Heart right ventricle (tissue), 16 donors: ENCODE measurements at places on chromosomes 3 and 15. TPM values are rescaled to one million over a fixed set of nuclear protein-coding genes. Genes with fewer than 3 reads are reported as not detected.

Gene FRMD4B
- total RNA-seq: 14.3 TPM

Gene TMEM158
- 1.00 TPM for total RNA-seq

- peaks cover 13% of the 10 kb centered on the region for H3K4me1 ChIP-seq
- no peak overlapping the region for H3K4me3 ChIP-seq
- no peak overlapping the region for H3K27ac ChIP-seq
- no peak for DNase-seq
These were observed 48.0 kb upstream of the SLCO2A1 start for GRCh38 chr3:134077649-134078161.

Gene MYD88
- 4.2 TPM for total RNA-seq

Gene RBPMS2
- total RNA-seq: 196 TPM

Gene GPR156
- not detected for total RNA-seq

- DNase-seq: no peak
- no peaks in the 10 kb centered on the region for H3K27me3 ChIP-seq
- no peak overlapping the region for H3K4me3 ChIP-seq
- no peaks in the 10 kb centered on the region for H3K4me1 ChIP-seq
These were observed 218.4 kb upstream of the MLF1 start for GRCh38 chr3:158352551-158352950.

DNA sequence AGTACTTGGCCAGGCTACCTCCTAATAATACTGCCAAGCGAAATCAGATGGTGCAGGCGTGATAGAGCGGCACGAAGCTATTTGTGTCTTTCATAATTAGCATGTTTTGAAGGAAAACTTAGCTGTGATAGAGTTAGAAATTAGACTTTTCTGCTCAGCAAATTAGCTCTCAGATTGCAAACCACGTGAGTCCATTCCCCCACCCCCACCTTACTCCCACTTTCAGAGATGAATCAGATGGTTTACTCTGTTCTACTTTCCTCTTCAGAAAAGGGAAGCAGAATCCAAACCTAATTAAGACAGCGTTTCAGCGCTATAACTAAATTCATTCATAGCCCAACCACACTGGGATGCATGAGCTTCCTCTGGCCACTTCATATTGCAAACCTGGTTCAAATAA lies 214.6 kb downstream of the SLCO3A1 start:
- H3K4me1 ChIP-seq: peaks cover 58% of the 10 kb centered on the region
- H3K27ac ChIP-seq: no peak overlapping the region
- no peak for DNase-seq
- H3K4me3 ChIP-seq: no peak overlapping the region

- no peaks in the 10 kb centered on the region for H3K27me3 ChIP-seq
These were observed 549.7 kb upstream of the EPHA6 start for GRCh38 chr3:96264701-96265100.

- no peak overlapping the region for H3K27ac ChIP-seq
- H3K36me3 ChIP-seq: no peaks in the 10 kb centered on the region
- no peak overlapping the region for H3K4me3 ChIP-seq
- H3K4me1 ChIP-seq: peaks cover 10% of the 10 kb centered on the region
- no peaks in the 10 kb centered on the region for H3K27me3 ChIP-seq
- DNase-seq: no peak
These were observed 146.1 kb upstream of the TSC22D2 start for GRCh38 chr3:150261958-150262357.

- no peak overlapping the region for H3K4me3 ChIP-seq
- no peaks in the 10 kb centered on the region for H3K27me3 ChIP-seq
- no peaks in the 10 kb centered on the region for H3K36me3 ChIP-seq
- H3K4me1 ChIP-seq: no peaks in the 10 kb centered on the region
- DNase-seq: no peak
These were observed 54.3 kb upstream of the ADCY5 start for GRCh38 chr3:123503203-123503602.

Gene CDCP1
- 0.15 TPM for total RNA-seq

- no peak overlapping the region for H3K4me3 ChIP-seq
- no peak overlapping the region for H3K27ac ChIP-seq
- no peaks in the 10 kb centered on the region for H3K4me1 ChIP-seq
- DNase-seq: no peak
These were observed 68.1 kb upstream of the PFN2 start for GRCh38 chr3:150038830-150039229.

DNA sequence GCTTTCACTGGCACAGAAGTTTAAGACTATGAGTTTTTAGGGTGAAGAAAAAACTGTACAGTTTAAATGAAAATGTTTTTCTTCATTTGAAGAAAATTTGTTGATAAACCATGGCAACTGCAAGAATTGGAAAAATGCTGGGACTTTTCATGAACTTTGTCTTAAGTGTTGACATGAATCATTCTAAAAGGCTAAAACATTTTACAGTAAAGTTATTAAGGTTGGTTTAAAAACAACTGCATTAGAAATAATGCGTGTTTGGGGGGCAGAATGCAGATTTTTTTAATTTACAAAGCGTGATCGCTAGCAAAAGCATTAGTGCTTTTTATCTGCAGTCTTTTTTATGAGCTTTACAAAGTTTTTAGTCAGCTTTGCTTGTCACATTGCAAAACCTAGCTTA lies 601.9 kb upstream of the TGFBR2 start:
- no peaks in the 10 kb centered on the region for H3K27me3 ChIP-seq
- H3K27ac ChIP-seq: no peak overlapping the region
- H3K4me3 ChIP-seq: no peak overlapping the region
- no peak for DNase-seq

Gene ADGRG7
- not detected for total RNA-seq

Gene PCOLCE2
- total RNA-seq: 66.6 TPM

DNA sequence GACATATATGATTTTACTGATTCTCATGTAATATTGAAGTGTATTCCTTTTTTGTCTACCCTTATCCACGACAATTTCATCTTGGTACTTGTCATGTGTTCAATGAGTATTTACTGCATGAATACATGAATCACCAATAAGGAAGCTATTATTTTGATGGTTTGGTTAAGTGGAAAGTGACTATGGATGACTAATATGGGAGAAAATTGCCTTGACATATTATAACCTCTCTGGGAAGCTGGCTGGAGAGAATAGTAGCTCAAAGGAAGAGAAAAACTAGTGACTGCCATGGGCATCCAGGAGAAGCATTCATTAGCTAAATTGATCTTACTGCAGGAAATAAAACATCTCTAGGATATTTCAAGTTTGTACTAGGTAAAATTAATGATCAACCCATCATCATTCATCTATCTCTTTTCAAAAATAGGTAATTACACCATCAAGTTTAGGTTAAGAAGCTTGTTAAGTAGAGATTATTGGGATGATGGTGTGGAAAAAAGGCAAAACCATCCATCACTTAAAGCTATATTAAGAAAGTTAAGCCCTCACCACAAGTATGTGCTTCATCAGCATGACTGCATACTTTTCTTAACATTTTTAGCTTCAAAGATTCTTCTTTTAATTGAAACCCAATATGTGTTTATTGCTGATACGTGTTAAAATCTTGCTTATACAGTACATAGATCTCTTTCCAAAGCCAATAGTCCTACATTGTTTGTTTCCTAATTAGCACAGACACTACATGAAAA lies 455.2 kb upstream of the ARPP21 start:
- H3K27me3 ChIP-seq: no peaks in the 10 kb centered on the region
- no peaks in the 10 kb centered on the region for H3K36me3 ChIP-seq
- H3K4me3 ChIP-seq: no peak overlapping the region
- no peaks in the 10 kb centered on the region for H3K4me1 ChIP-seq

DNA sequence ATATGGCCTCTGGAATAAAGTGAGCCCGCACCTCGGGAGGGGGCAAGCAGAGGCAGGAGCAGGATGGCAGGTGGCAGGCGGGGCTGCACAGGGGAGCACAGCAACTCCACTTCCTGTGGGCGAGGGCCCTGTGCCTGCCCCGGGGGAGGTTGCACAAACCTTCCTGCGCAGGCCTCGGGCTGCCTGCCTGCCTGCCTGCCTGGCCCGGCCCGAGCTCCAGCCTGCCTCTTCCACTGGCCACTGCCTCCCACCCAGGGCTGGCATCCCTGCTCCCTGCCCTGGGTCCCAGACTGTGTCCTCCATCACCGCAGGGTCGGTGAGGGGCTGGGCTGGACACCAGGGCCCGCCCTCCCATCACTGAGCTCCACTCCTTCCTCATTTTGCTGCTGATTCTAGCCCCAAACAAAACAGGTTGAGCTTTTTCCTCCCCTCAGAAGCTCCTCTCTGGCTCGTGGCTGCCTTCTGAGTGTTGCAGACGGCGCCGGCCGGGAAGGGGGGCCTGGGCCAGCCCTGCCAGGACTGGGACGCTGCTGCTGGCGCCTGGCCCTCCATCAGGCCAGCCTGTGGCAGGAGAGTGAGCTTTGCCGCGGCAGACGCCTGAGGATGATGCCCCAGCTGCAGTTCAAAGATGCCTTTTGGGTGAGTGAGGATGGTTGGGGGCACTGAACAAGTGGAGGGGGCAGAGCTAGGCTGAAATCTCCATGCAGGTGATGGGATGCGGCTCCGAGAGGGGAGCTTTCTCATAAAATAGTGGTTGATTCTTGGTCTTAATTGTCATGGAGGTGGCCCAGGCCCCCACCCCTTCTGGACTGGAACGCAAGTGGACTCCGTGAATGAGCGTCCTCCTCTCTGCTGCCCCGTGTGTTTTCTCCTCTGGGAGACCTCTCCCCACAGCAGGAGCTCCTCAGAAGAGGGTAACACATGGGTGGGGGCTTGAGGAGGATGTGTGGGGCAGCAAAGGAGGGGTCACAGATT lies at the start of gene PSTPIP1:
Gene PSTPIP1, plus strand, starts transcription at position 156 of the 975 bp plus-strand sequence. Its CDS starts 448 bp downstream, at position 604.
- DNase-seq: no peak
- peak within 1 kb of the TSS; percentile 34 for H3K4me3 ChIP-seq
- H3K27me3 ChIP-seq: no peaks in the 10 kb centered on the region

DNA sequence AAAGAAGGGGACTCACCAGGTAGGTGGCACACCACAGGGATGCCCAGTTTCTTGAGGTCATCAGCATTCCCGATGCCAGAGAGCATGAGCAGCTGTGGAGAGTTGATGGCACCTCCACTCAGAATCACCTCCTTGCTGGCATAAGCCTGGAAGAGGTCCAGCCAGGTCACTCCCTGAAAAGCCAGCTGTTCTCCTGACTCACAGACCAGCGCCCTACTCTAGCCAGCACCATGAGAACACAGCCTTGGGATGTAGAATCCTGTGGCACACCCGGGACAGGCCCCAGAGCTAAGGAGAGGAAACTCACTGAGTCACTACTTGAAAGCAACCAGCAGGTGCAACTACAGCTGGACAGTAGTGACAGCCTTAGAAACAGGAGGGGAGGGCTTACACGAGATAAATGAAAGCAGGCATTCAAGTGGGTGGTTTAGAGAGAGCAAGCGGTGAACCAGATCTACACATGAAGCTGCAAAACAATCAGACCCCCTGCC lies 24.5 kb downstream of the CHDH start:
- H3K4me1 ChIP-seq: no peaks in the 10 kb centered on the region
- peaks cover 6% of the 10 kb centered on the region for H3K27me3 ChIP-seq
- H3K27ac ChIP-seq: no peak overlapping the region
- no peak for DNase-seq

Gene STARD5
- 0.85 TPM for total RNA-seq

Gene AMIGO3
- total RNA-seq: not detected

GRCh38 chr15:40146037-40146436 lies 14.8 kb upstream of the BUB1B start:
- H3K36me3 ChIP-seq: no peaks in the 10 kb centered on the region
- no peak for DNase-seq
- H3K27ac ChIP-seq: no peak overlapping the region
- no peaks in the 10 kb centered on the region for H3K4me1 ChIP-seq

DNA sequence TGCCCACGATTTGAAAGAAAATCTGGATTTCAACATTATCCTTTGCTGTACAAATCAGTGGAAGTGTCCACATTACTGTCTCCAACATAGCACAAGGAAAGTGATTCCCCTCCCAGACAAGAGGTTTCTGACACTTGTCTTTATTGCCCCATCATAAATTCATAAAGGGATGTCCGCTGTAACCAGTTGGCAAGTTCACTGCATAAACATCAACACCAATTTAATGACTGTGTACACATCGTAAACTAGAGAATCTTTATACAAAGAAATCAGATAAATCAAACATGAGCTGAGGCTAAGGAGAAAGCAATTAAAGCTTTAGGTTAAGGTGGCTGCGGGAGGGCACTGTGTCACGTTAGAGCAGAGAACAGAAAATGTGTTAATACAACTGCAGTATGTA lies 129.8 kb downstream of the MEIS2 start:
- no peaks in the 10 kb centered on the region for H3K4me1 ChIP-seq
- no peak overlapping the region for H3K27ac ChIP-seq
- H3K36me3 ChIP-seq: no peaks in the 10 kb centered on the region
- H3K27me3 ChIP-seq: no peaks in the 10 kb centered on the region
- DNase-seq: no peak

Gene DPPA2
- total RNA-seq: not detected

DNA sequence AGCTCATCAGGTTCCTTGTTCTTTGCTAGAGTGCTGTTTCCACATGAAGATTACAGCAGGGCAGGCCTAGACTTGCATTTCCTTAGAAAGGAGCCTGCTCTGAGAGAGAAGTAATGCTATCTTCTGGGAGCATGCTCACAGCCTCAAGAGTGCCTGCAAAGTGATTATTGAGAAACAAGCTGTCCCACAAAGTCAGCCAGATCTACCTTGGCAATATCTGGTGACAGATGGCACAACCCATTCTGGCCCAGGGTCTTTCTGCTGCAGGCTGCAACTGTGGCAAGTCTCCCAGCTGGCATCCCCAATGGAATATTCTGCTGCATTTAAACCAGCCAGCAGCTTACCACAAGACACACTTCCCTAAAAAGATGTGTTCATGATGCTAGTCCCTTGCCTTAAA lies 29.3 kb downstream of the MTMR10 start:
- H3K4me3 ChIP-seq: no peak overlapping the region
- peaks cover 18% of the 10 kb centered on the region for H3K4me1 ChIP-seq
- no peaks in the 10 kb centered on the region for H3K27me3 ChIP-seq
- H3K27ac ChIP-seq: peak overlapping the region; percentile 19
- no peak for DNase-seq

Gene CYP1A2
- total RNA-seq: not detected

DNA sequence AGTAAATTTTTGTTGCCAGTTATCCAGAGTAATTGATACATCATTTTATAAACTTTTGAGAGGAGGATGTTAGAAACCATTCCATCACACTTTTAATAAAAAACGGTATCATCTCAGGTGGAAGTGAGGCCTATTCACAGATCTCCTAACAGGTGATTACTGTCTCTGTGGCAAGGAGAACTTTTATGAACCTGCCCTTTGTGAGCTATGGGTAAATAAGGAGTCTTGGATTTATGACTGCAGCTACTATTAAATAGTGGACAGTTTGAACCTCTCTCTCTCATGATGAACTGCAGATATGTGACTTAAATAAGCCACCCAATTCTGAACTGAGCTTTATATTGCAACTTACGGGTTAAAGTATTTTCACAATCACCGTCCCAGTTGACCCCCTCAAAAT lies 45.7 kb downstream of the ZFAND6 start:
- H3K36me3 ChIP-seq: no peaks in the 10 kb centered on the region
- no peaks in the 10 kb centered on the region for H3K27me3 ChIP-seq
- H3K4me1 ChIP-seq: peaks cover 22% of the 10 kb centered on the region
- no peak overlapping the region for H3K27ac ChIP-seq
- no peak for DNase-seq
